ENCODE measurements at places on chromosomes 7 and 10.

DNA sequence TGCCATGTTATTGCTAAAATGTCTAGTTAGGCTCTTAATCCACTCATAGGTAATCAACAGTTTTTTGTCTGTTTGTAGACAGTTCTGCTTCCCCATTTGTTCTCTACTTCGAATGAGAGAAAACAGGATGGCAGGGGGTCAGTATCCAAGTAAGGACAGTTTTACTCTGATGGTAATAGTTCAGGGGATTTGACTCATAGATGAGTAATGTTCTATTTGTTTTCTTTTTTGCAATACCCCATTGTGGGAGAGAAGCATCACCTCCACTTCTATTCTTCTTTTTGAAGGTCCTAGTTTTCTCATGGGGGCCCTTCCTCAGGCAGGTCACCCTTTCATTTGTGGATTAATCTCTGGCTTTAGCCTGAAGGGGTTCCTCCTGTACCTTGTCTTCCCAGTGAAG is 13.9 kb downstream of the PCLO start:
- no peak for DNase-seq

DNA sequence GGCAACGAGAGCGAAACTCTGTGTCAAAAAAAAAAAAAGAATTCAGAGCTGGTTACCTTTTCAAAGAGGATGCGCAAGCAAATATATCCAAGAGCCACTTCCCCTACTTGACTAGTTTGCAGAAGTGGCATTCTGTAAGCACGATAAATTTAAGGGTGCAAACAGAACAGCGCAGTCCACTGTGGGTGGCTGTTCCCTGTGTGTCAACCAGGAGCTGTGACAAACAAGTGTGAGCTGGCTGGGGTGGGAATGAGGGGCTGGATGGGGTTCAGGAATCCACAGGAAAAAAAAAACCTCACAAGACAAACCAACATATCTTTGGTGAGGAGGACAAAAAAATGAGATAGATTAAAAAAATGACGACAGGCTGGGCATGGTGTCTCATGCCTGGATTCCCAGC is 15.9 kb downstream of the GUSB start:
- no peak for DNase-seq

- no peak for DNase-seq
These were observed 77.6 kb downstream of the VWC2 start for GRCh38 chr7:49850921-49851613.

GRCh38 chr10:26090762-26091161 is 125.8 kb upstream of the GAD2 start:
- DNase-seq = no peak

GRCh38 chr10:110426294-110427181 is 71.2 kb upstream of the DUSP5 start:
- DNase-seq = no peak

- no peak for DNase-seq
These were observed 54.6 kb downstream of the HACD1 start for GRCh38 chr10:17562614-17563013.

DNA sequence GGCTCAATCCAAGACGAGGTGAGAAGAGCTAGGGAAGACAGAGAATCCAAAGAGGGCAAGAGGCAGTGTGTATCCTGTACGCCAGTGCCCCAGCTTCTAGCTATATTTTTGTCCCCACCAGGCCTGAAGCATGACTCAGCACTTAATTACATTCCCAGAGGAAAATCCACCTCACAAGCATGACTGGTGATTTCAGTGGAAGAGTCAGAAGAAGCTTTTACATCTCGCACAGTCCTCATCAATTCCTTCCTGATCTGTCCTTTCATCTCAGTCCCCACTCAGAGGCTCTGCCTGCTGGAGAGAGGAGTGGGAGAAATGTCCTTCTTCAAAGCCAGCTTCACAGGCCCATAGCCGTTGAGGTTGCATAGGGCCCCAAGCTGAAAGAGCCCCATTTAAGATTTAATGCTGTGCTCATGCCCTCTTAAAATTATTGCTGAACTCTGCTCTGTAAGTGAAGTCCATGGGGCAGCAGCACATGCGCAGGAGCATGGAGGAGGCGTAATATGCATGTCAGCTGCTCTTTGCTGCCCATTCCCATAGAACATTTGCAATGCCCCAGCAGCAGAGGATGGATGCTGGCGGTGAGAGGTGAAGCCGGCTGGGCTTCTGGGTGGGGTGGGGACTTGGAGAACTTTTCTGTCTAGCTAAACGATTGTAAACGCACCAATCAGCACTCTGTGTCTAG is 39.0 kb upstream of the AOAH start:
- DNase-seq = no peak

DNA sequence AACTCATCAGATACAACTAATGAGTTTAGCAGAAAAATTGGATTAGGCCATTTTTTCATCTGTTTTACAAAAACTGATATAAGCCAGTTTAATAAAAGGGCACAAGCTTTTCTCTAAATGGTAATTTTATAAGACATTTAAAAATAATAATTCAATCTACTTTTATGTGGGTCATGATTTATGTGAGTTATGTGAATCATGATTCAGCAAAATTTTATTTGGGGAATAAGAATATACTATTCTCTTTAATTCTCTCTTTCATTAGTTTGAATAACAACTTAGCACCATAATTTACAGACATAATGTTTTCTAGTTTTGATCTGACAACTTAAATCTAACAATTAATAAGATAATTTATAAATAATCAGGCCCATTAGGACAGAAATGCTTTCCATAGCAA is 63.8 kb upstream of the TEX47 start:
- DNase-seq = no peak
